ENCODE measurements at places on chromosomes 2 and 18.

DNA sequence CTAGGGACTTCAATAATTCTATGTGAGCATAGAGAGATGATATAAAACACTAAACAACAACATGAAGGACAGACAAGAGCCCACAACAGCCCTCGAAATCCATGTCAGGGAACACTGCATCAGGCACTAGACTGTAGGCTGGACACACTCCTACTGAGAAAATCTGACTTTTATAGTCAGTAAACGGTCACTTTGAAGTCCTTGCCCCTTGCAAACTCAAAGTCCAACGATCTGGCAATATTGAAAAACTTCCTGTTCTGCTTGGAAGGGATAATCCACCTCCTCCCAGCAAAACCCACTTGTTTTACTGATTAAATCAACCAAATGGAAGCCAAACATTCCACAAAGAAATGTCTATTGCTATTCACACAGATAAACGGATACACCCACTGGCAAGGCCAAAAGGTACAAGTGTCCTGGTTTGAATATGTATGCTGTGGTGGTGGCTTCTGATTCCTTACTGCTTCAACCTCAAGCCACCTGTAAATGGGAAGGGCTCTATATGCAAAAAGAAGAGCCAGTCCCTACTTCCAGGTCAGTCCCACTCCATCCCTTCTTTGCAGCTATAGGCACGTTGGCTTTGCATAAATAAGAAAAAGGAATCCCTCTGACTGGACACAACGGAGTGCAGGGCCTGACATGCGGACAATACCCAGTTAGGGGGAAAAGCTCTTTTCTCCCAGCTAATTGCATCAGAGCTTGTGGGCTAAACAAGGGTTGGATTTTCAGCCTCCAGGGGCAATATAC lies 56.6 kb downstream of the STK39 start:
- no peak for DNase-seq

DNA sequence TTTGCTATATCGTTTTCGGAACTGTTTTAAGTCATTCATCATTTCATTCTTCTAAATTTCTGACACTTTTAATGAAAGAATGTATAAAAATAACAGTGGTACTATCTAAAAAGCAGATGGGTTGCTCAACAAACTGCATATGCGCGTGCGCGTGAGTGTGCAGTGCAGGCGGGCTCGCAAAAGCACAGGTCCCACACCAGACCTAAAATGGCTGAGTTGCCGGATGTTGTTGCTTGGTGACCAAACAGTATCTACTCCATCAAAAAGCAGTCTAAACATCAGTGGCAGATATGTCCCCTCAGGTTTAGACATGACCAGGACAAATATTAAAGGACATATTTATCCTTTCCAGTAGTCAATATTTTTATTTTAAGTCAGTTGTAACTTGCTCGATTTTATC lies 5.1 kb downstream of the NOL4 start:
- DNase-seq, result no peak

- no peak for DNase-seq
Measured at GRCh38 chr2:232310121-232310520, 68.4 kb upstream of the ALPP start.

GRCh38 chr2:23530909-23531276 lies 145.9 kb downstream of the KLHL29 start:
- no peak for DNase-seq

DNA sequence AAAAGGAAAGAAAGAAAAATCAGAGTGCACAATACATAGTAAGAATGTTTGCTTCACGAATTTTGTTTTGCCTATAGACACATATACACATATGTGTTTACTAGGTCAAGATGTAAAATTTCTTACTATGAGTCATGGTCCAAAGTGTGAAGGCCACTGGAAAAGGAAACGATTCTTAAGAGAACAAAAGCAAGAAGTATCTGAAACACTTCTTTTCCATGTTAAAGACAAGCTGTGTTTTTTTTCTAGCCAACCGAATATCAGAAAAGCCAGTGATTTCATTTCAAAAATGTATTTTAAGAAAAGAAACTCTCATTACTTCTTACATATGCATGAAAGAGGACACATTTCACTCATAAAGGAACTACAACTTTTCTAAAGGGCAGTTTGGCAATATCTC lies 24.9 kb downstream of the PECR start:
- DNase-seq, result no peak

- DNase-seq, result no peak
Measured at GRCh38 chr2:25310965-25311864, 30.5 kb downstream of the DNMT3A start.

DNA sequence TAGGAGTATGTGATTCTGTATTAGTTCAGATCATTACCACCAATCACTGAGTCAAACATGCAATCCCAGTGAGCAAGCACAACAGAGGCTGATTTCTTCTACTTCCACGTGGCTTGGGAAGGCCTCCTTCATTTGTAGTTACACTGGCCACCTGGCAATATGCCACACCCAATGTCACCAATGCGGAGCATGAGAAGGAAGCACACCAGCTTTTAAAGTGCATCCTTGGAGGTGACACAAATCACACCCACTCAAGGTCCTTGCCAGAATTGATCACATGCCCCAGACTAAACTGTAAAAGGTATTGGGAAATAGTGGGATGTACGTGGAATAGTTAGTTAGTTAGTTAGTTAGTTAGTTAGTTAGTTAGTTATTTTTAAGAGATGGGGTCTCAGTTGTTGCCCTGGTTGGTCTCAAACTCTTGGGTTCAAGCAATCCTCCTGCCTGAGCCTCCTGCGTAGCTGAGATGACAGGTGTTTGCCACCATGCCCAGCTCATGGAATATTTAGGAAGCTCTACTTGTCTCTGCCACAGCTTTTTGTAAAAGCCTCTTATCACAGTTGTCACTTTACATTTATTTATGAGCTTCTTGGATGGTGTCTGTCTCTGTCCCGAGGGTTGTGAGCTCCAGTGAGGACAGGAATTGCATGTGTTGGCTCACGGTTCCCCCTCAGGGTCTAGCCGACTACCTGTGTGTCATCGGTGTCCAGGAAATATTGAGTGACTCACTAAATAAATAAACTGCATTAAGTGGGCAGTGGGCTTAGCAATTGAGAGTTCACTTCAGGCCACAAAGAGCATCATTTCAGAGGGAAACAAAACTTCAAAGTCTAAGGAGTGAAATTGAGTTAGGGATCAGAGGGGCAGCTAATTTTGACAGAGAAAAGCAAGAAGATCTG lies 28.1 kb upstream of the CAB39 start:
- DNase-seq, result no peak

- no peak for DNase-seq
Measured at GRCh38 chr2:183088061-183088460, 9.5 kb downstream of the DUSP19 start.

Data from adipocyte (in vitro differentiated cells).